ENCODE measurements at places on chromosomes 5 and 9.

DNA sequence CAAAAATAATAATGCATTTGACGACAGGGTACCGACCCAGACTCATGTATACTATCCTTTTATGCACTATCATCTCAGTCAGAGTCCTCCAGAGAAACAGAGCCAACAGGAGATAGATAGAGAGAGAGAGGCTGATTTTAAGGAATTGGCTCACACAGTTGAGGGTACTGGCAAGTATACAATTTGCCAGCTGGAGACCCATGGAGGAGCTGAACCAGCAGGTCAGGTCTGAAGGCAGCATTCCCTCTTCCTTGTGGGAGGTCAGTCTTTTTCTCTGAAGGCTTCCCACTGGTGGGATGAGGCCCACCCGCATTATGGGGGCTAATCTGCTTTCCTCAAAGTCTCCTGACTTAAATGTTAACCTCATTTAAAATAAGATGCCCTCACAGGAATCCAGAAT lies 17.3 kb upstream of the MED10 start:
- no peak for DNase-seq

DNA sequence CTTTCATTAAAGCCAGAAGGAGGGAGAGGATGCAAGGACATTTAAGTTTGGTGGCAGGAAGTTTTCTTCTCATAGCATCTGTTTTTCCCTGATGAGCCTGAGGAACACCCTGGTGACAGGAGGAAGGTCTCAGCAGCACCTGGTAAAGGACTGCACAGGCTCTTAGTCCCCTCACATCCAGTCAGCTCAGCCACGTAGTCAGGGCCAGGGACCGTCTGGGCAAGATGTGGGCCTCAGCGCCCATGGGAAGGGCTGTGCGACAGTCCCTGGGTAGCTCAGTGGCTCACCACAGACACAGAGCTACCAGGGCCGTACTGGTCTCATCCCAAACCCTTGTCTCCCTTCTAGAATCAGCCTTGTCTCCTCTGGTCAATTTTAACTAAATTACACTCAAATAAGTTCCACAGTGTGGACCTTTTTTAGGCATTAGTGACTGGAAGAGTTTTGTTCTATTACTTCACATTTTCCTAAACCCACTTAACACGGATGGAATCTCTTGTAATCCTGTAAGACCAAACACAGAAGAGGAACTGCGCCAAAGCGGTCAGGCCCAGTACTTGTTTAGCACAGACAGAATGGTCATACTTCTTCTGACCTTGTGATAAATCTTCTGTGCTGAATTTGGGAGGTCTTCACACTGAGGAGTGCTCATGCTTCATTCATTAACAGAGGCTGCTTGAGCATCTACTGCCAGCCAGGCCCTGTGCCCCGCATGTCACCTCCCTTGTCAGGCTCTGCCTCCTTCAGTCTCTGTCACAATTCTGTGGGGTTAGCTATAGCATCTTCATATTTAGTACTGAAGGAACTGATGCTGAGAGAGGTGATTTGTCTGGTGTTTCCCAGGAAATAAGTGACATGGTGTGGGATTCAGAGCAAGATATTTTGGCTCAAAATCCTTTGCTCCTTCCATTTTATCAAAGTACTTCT lies 91.4 kb downstream of the ANGPTL2 start:
- no peak for DNase-seq

- DNase-seq, result no peak
Measured at GRCh38 chr5:82348784-82349425, 70.8 kb upstream of the RPS23 start.

DNA sequence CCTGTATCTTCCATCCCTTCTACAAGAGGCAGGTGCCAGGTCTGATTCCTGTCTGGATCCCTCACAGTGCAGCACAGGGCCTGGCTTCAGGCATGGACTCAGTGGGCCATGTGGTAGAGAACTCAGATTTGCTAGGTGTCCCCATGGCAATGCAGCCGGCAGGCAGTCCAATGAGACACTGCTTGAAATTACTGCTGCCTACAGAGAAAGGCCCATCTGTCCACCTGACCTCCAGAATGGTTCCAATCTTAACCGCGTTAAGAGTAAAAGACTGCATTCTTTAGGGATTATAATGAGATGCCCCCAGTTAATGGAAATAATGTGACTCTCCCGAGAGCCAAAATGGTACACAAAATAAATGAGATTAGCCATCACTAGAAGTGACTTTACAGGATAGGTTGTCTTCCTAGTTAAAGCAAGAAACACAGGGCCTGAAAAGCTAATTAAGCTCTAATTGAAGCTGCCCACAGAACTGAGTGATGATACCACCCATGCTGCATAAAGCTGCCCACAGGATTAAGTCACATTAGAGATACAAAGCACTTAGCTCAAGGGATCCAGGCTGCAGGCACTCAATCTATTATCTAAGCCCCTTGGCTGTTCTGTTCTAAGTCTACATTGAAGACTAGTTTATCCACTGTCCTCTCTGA lies 11.4 kb downstream of the FAM193B start:
- no peak for DNase-seq

GRCh38 chr9:127128341-127129072 lies 6.1 kb upstream of the ANGPTL2 start:
- DNase-seq, result no peak

DNA sequence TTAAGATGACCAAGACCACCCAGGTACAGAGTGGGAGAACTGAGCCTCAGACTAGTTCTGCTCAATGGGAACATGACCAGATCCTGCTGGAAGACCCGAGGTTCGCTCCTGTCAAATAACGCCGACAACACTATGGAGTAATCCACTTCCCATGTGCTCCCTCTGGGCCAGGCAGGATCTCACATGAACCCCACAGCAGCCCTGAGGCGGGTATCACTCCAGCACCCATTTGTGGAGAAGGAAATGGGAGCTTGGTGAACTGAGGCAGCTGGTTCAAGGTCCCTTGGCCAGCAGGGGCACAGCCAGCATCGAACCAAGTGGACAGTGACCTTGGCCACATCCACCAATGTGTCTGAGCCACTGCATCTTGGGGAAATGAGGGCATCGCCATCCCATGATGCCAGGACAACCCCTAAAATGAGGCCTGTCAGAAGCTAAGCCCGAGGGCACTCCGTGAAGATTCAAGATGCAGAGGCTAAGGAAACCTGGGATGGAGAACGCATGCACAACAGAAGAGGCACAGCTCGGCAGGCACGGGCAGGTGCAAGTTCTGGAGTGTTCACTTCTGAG lies 8.5 kb downstream of the ANKS6 start:
- no peak for DNase-seq

GRCh38 chr9:13127131-13127530 lies 152.4 kb downstream of the MPDZ start:
- DNase-seq, result no peak

DNA sequence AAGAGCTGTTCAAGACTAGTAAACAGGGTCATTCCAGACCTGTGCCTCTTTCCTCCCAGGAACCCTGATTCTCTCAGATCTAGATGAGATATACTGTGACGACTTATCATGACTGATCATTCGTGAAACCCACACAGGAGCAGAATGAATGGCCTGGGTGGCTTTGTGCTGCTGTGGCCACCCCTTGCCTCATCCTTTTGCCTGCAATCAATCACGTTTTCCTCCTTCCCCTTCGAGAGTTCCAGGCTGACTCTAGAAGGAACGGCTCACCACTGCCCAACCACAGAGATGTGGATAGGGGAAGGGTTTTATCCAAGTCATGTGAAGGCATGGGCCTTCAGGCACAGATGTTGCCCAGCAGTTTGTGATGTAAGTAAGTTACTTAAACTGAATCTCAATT lies 5.8 kb downstream of the ANXA6 start:
- DNase-seq, result peak; percentile 57

GRCh38 chr5:61625137-61625561 lies 293.1 kb downstream of the ZSWIM6 start:
- no peak for DNase-seq

DNA sequence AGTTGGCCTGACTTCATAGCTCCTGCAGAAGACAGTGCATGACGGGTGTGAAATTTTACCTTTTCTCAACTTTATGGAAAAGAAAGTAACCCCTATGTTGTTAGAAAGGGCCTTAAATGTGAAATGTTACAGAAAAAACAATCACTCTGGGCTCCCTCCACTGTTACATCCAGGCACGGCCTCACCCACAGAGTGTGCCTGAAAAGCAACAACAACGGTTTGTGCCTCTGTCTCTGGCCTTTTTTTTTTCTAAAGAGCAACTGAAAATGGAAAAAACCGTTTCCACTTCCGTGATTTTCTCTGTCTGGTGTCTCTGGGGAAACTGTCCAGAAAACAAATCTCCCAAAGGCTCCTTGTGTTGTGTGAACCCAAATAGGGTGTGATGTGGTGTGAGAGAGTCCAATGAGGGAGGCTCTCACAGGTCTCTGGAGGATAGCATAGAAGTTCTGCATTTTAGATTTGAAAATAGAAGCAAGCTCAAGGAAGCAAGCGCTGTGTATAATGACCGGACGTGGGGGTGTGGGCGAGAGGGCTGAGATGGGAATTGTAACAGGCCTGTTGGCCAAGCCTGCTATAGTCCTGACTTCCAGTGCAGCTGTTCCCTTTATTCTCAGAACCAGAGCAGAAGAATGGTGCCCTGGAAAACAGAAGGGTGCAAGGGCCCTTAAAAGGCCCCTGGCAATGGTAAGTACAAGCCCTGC lies 221.8 kb upstream of the TUT7 start:
- DNase-seq, result no peak

DNA sequence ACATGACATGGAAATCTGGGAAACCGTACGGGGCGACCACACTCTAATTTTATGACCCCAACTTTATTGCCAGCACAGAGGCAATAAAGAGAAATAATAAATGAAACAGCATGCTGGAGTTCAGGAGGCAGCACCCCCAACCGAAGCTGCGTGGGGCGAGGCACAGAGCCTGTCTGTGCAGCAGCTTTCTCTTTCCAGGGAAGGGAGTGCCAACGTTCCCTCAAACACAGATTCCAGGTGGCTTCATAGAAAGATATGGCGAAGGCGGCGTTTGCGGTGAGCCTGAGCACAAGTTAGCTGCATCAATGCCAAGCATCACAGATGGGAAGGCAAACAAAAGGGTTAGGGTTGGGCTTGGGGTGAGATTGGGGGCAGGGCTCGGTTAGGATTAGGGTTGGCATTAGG lies 114.8 kb downstream of the HSD17B3 start:
- DNase-seq, result no peak

GRCh38 chr5:7518947-7519560 lies 123.1 kb downstream of the ADCY2 start:
- DNase-seq, result no peak

DNA sequence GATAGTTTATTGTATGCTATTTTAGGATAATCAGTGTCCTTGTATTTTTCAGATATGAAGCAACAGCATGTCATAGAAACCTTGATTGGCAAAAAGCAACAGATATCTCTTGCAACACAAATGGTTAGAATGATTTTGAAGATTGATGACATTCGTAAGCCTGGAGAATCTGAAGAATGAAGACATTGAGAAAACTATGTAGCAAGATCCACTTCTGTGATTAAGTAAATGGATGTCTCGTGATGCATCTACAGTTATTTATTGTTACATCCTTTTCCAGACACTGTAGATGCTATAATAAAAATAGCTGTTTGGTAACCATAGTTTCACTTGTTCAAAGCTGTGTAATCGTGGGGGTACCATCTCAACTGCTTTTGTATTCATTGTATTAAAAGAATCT lies 14.5 kb downstream of the CCT5 start:
- no peak for DNase-seq

- DNase-seq, result no peak
Measured at GRCh38 chr5:2894736-2895135, 143.3 kb upstream of the IRX2 start.

DNA sequence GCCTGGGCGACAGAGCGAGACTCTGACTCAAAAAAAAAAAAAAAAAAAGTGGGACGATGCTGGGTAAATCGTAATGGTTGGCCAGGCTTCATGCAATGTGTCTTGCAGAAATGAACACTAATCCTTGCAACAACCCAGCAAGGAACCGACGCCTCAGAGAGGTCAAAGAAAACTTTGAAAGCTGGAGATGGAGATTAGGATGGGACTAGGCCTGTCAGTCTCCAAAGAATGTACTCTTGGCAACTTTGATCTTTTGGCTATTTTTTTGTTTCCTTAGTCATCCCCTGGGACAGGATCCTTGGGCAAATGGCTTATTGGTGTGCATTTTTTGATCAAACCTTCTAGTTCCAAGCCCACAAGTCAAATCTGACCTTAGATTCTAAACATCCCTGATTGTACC lies 10.6 kb upstream of the PWWP2A start:
- no peak for DNase-seq

- no peak for DNase-seq
Measured at GRCh38 chr9:128390813-128391711, 19.9 kb downstream of the URM1 start.

DNA sequence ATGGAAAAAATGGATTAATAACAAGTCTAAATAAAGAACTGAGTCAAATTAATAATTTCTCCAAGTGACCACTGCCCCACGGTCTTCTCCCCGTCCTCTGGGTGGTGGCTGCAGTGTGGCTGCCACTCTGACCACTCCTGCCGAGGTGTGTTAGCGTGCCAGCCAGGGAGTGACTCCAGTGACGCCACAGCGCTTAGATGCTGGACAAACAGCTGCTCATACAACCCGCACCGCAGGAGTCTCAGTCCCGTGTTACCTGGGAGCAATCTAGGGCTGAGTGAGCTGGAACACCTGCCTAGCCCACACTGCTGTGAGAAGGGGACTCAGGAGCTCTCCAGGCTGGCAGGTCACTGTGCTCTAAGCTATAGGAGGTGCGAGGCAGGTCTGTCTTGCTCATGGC lies 10.2 kb downstream of the MAPK9 start:
- DNase-seq, result no peak

DNA sequence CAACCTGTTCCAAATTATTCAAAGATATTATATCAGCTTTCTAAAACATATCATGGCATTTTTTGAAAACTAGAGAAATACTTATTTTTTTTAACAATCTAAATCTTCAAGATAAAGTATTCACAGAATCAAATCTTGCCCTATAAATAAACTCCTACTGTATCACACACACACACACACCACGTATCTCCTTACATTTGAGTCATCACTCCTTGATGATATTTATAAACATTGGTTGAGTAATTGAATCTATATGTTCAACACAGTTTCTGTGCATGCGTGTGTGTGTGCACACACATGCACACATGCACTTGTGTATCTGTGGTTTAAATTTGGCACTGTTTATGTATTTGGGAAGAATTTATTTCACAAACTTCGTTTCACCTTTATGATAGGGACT lies 1716.4 kb downstream of the EFNA5 start:
- no peak for DNase-seq

DNA sequence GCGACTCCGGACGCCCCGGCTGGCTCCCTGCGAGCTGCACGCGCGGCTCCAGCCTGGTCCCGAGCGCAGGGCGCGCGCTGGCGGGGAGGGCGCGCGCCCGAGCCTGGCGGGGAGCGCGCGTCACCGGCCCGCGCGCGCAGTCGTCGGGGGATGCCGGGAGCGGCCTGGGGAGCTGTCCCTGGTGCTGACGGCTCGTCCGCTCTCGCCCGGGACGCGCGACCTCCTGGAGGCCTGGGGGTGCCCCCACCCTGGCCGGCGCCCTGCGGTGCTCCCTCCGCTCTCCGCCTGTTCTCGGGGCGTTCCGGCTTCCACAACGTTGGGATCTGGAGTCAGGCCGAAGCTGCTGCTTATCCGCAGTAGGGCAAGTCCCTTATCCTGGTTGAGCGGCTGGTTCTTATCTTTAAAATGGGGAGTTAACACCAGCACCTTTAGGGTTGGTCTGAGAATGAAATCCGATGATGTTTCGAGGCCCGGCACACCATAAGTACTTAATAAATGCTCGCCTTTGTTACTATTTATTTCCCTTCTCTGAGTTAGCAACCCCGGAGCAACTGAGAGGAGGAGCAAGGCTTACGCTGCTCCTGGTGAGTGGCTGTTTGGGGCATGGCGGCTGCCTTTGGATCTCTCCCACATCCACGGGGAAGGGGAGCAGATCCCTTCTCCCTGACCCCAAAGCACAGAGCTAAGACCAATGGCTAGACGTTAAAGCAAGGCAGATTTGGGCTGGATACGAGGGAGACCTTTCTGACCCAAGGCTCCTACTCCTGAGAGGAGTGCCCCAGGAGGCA lies at the start of gene FAM163B:
Gene FAM163B, minus strand, starts transcription at position 79 of the 788 bp plus-strand sequence. CDS start 29,166 bp downstream, outside the sequence.
- DNase-seq, result no peak
